Activated CD8-positive, alpha-beta memory T cell treated with anti-CD3 and anti-CD28 coated beads, Interleukin-2, amount 10 ng/mL, durations not matched to agents 7 days and 5 days (primary cell): ENCODE measurements at places on chromosomes 2 and 18. TPM values are rescaled to one million over a fixed set of nuclear protein-coding genes. Genes with fewer than 3 reads are reported as not detected.

DNA sequence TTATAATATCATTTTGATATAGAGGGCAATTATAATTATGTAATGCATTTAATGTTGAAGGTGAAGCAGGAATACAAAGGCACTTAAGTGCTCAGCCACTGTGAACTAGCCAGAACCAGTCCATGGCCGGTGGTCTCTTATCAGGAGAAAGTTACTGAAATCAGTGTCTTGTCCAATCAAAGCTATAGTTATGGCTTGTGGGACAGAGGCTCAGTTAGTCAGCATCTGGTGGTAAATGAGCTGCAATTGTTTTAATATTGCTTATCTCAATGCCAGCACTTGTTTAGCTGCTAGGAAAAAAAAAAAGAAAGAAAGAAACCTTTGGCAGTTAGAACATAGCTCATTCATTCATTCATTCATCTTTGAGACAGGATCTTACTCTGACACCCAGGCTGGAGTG is 3.8 kb upstream of the ALS2 start:
- DNase-seq, result no peak

- DNase-seq, result no peak
Measured at GRCh38 chr2:176130147-176130956, 847 bp downstream of the HOXD8 start.

DNA sequence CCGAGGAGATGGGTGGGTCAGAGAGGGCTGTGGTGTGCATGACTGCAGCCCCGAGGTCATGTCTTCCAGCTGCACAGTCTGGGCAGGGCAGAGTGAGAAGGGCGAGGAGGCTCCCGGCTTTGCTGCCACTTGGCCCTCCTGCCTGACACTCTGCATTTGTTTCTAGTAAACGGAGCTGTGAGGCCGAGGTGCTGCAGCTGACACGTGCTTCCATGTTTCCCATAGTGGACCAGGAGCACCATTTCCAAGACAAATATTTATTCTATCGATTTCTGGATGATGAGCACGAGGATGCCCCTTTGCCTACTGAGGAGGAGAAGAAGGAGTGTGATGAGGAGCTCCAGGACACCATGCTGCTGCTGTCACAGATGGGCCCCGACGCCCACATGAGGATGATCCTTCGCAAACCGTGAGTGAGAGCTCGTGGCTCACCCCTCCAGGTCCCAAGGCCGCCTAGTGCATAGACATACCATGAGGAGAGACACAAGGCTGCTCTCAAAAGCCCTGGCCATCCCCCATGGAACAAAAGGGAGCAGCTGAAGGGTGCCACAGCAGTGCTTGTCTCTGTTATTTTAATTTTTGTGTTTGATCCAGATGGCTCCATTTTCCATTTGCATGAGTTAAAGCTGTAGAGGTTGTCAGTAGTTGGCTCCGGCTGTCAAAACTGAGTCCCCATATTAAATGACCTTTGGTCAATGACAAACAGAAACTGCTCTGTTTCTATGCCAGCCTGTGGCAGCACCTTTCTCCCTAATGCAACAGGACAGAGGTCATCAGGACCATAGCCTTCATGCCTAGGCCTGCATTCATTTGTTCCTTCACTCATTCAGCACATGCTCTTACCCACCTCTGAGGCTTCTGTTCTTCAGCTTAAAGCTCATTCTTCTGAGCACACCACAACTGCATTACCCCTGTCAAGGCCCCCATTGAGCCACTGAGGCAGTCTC is 108.3 kb upstream of the MAP3K20 start:
- no peak for DNase-seq

DNA sequence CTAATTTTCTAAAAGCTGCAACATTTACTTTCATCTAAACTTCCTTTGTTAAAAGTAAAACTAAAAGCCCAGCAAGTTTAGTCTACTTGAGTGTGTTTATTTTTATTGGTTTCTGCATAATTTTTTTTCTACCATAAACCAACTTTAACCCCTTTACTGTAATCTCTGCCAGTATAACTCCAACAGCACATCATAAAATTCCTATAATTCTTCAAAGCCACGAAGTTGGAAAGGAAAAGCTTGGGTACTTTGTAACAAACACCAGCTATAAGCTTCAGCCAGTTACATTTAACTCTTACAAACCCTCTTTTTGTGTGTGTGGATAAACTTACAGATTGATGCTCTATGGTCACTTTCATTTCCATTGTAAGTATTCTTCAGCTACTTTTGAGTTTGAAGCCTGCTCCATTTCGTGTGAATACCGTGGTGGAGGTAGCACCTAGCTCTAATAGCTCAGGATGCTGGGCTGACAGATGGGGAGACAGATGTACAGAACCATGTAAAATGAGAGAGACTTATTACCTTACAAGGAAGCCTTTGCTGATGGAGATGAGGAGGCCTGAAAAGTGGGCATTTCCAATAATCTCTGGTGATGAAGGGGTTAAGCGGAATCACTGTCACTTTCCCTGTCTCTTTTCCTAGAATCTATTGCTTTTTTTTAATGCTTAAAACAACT is 42.5 kb downstream of the ZEB2 start:
- no peak for DNase-seq

- no peak for DNase-seq
Measured at GRCh38 chr2:231185050-231185725, 13.2 kb upstream of the ARMC9 start.

The DES gene
- not detected for total RNA-seq

- DNase-seq, result no peak
Measured at GRCh38 chr2:227335713-227336112, 10.7 kb downstream of the MFF start.

DNA sequence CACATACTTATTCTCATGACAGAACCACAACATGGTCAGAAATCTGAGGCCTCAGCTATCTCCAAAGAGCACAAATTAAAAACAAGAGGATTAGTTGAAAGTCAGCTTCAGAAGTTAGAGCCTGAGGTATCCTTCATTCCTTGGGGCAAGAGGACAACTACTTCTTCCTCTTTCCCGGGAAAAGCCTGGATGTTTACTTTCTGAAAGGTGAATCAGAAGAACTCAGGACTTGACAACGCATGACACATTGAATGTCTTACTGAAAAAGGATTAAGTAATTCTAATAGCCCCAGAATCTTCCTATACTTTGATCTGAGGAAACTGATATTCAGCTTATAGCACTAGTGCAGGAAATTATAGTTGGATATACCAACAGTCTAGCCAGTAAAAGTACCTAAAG is 573.2 kb downstream of the METTL4 start:
- DNase-seq, result no peak

The PCARE gene
- not detected for total RNA-seq

GRCh38 chr2:71498261-71498701 is 44.9 kb downstream of the DYSF start:
- DNase-seq, result no peak

The SP5 gene
- total RNA-seq, result not detected

The STPG4 gene
- 0.20 TPM for total RNA-seq

DNA sequence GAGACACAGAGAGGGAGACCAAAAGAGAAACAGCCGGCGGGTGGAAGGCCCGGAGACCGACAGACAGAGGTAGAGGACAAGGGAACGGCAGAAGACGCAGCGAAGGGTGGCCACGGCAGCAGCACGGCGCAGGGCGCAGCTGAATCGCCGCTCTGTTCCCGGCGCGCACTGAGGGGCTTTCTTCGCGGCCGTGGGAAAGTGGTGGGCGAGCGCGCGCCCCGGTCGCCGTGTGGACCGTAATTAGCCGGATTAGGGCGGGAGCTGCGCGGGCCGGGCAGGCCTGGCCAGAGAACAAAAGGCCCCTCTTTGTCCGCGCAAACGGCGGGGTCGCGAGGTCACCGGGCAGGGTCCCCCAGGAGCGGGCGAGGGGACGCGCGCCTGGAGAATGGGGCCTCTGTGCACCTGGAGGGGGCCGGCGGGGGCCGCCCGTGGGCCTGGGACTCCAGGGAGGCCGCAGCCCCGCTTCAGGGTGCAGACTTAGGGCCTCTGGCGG is 158.3 kb downstream of the ZFP36L2 start:
- DNase-seq, result no peak

DNA sequence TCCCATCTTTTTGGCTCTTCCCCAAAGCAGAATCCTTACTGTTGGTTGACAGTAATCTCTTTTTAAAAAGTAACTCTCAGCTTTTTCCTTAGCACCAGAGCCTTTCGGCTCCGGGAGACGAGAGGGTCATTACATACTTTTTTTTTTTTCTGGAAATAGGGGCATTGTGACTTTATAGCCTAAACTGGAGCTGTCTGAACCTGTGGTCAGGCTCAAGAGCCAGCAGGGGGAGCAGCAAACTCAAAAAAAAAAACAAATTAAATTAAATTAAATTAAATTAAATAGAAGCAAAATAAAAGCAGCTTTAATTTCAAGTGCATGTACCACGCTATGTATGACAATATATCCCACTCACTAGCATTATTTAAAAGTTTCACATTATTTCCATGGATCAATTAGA is 156.6 kb downstream of the DTNA start:
- no peak for DNase-seq

- DNase-seq, result no peak
Measured at GRCh38 chr2:36376319-36376765, 20.8 kb downstream of the CRIM1 start.

DNA sequence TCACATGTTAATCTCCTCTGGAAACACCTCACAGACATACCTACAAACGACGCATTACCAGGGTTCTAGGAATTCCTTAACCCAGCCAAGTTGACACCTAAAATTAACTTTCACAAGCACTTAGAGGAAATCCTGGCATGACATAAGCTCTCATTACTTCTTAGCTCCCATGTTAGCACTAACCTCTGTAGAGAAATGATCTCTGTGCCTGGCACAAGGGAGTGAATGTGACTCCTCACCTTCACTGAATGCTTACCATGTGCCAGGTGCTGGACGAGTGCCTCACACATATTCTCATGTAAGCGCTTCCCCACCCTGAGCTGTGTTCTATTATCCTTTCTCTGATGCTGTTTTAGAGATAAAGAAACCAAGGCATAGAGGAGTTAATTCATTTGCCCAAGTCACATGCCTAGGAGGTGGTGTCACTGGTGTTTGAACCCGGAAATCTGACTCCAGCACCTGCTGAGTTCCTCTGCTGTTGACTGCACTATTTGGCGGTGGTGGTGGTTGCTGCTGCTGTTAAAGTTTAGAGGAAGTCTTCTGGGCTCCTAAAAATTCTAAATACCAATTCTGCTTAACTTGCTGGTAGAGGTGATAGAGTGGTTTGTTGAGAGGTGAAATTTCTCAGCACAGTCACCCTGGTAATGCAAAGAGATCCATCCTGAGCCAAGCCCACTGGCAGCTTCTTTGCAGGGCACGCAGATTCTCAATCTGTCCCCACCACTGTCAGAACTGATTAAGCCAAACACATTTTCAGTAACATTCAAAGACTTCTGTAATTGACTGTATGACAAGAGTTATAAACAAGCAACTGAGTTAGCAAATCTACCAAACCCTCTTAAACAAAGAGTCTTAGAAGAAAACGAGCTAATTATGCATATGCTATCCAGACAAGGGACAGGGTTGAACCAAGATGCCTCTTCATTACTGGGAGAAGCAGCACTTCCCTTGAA is 200.3 kb downstream of the CMPK2 start:
- no peak for DNase-seq

The CASP8 gene
- total RNA-seq, result 77.3 TPM

The FAP gene
- not detected for total RNA-seq

The GPR45 gene
- not detected for total RNA-seq

GRCh38 chr2:157158111-157158510 is 99.4 kb upstream of the GALNT5 start:
- DNase-seq, result no peak

The STARD6 gene
- total RNA-seq, result 0.61 TPM
